ENCODE measurements at places on chromosomes 12 and 14. TPM values are rescaled to one million over a fixed set of nuclear protein-coding genes. Genes with fewer than 3 reads are reported as not detected.

DNA sequence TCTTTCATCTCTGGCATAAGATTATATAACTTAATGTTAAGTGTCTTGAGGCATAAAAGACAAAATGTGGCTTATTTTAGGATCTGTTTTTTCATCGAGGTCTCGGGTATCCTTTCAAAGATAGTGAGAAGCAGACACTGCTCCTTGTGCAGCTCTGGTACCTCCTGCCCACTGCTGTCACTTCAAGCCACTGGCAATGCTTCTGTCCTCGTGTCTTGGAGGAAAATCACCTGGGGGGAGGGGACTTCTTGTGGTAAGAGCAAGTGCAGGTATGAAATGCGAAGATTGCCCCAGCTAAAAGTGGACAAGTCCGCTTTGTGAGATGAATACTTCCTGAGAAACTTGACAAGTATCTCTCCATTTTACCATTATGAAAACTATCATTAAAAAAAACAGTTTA, 37.8 kb upstream of the DYNC1H1 start:
- H3K4me3 ChIP-seq, result no peak overlapping the region
- no peaks in the 10 kb centered on the region for H3K27me3 ChIP-seq
- H3K4me1 ChIP-seq, result no peaks in the 10 kb centered on the region

DNA sequence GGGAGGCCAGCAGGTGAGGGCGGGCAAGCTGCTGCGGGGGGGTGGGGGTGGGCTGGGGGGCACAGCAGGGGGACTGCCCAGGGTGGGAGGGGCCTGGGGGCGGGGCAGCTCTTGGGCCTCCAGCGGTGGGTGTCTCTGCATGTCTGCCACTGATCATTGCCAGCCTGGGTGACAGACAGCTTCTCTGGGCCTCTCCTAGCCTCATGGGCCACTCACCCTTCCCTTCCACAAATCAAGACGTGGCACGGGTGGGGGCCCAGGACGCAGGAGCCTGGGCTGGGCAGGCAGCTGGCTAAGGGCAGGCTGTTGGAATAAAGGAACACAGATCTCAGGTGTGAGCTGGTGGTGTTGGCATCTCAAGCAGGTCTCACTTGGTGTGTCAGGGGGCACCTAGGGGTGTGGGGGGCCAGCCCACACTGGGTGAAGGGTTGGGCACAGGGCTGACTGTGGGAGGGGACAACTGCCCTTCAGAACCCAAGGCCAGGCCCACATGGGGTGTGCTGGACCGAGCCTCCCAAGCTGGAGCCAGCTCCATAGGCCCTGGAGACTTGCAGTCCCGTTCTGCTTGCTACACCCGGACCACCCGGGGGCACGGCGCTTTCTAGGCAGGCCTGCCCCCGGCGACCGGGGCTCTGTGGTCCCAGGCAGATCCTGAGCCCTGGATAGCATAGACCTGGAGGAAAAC, 3.0 kb downstream of the TEDC1 start:
- H3K4me3 ChIP-seq, result no peak overlapping the region
- peaks cover 11% of the 10 kb centered on the region for H3K4me1 ChIP-seq
- DNase-seq, result no peak
- no peaks in the 10 kb centered on the region for H3K27me3 ChIP-seq

- no peaks in the 10 kb centered on the region for H3K27me3 ChIP-seq
- no peak for DNase-seq
- H3K4me1 ChIP-seq, result no peaks in the 10 kb centered on the region
Measured at GRCh38 chr12:113845900-113846674, 120.0 kb downstream of the RBM19 start.

- H3K4me1 ChIP-seq, result no peaks in the 10 kb centered on the region
- no peaks in the 10 kb centered on the region for H3K36me3 ChIP-seq
- H3K4me3 ChIP-seq, result no peak overlapping the region
- DNase-seq, result no peak
- peaks cover 8% of the 10 kb centered on the region for H3K27me3 ChIP-seq
Measured at GRCh38 chr12:40203060-40203430, 21.8 kb upstream of the LRRK2 start.

GRCh38 chr12:107449891-107450290, 235.7 kb upstream of the PWP1 start:
- H3K4me1 ChIP-seq, result no peaks in the 10 kb centered on the region
- no peaks in the 10 kb centered on the region for H3K27me3 ChIP-seq
- no peaks in the 10 kb centered on the region for H3K36me3 ChIP-seq
- DNase-seq, result no peak
- H3K27ac ChIP-seq, result no peak overlapping the region
- H3K4me3 ChIP-seq, result no peak overlapping the region

GRCh38 chr14:68124979-68125731, 305.6 kb downstream of the RAD51B start:
- DNase-seq, result no peak
- no peaks in the 10 kb centered on the region for H3K36me3 ChIP-seq
- H3K27ac ChIP-seq, result no peak overlapping the region

GRCh38 chr12:25694072-25694471, 141.0 kb upstream of the LMNTD1 start:
- no peaks in the 10 kb centered on the region for H3K27me3 ChIP-seq
- H3K4me3 ChIP-seq, result no peak overlapping the region
- H3K27ac ChIP-seq, result no peak overlapping the region
- DNase-seq, result no peak
- H3K36me3 ChIP-seq, result no peaks in the 10 kb centered on the region
- no peaks in the 10 kb centered on the region for H3K4me1 ChIP-seq

DNA sequence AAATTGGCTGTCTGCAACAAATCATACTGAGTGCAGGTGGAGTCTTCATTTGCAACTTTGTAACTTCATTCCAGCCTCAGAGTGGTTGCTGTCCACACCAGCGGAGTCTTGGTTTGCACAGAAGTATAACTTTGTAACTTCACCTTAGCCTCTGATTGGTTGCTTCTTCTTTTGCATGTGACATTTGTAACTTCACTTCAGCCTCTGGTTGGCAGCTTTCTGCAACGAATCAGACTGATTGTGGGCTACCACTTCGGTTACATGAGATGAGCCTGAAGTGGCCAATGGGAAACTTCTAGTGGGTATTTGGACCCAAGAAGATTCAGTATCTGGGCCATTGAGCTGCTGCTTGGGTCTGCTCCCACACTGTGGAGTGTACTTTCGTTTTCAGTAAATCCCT, 17.8 kb downstream of the RASSF8 start:
- H3K4me3 ChIP-seq, result no peak overlapping the region
- no peak for DNase-seq
- no peak overlapping the region for H3K27ac ChIP-seq
- H3K4me1 ChIP-seq, result no peaks in the 10 kb centered on the region

- H3K4me1 ChIP-seq, result peaks cover 8% of the 10 kb centered on the region
- H3K27me3 ChIP-seq, result no peaks in the 10 kb centered on the region
Measured at GRCh38 chr12:128783129-128783574, 40.6 kb downstream of the SLC15A4 start.

GRCh38 chr12:120643574-120643973, 3.1 kb downstream of the CABP1 start:
- no peaks in the 10 kb centered on the region for H3K36me3 ChIP-seq
- H3K4me1 ChIP-seq, result peaks cover 9% of the 10 kb centered on the region
- no peak overlapping the region for H3K27ac ChIP-seq
- peaks cover 66% of the 10 kb centered on the region for H3K27me3 ChIP-seq
- no peak overlapping the region for H3K4me3 ChIP-seq

DNA sequence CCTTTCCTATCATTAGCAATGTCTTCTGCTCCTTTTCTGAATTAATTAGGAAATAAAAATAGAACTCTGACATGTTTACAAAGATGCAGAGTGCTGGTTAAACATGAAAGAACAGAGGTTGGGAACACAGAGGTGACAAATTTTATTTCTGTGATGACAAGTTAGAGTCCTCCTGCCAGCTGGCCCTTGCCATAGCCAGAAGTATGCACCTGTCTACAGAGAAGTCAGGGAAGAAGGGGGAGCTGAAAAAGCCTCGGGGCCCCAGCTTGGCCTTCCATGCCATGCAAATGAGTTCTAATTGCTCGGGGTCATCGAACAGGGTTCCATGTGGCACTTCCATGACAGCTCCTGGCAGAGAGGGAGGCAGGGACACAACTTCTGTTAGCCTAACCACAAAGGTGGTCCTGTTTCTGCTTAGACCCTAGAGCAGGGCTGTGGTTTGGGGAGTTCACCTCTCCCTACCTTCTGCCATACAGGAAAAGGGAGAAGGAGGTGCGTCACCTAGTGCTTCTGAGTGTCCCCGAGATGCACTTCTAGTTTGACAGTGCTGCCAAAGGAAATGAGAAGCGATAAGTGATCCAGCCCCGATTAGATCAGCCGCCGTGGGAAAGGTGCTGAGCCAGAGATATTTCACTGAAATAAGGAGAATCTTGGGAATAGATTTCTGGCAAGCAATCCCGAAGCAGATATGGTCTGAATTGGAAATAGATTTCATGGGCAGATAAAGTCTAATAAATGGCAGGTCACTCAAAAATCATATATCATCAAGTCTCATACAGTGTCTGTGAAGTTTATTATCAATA, 155.8 kb upstream of the FOXN3 start:
- no peak for DNase-seq
- no peak overlapping the region for H3K27ac ChIP-seq
- no peak overlapping the region for H3K4me3 ChIP-seq
- H3K27me3 ChIP-seq, result no peaks in the 10 kb centered on the region

GRCh38 chr12:89153341-89153740, 199.0 kb downstream of the DUSP6 start:
- no peaks in the 10 kb centered on the region for H3K27me3 ChIP-seq
- DNase-seq, result no peak
- H3K27ac ChIP-seq, result no peak overlapping the region

- peaks cover 46% of the 10 kb centered on the region for H3K27me3 ChIP-seq
- peaks cover 6% of the 10 kb centered on the region for H3K4me1 ChIP-seq
- no peaks in the 10 kb centered on the region for H3K36me3 ChIP-seq
- H3K27ac ChIP-seq, result no peak within 1 kb of the TSS
- peak within 1 kb of the TSS; percentile 70 for H3K4me3 ChIP-seq
Measured at GRCh38 chr14:21024585-21025370, at the start of gene NDRG2. Gene NDRG2 (minus strand): TSS chr14:21025061. CDS start chr14:21023315, 1,746 bp downstream.

GRCh38 chr12:32819424-32819823, 63.7 kb upstream of the YARS2 start:
- no peaks in the 10 kb centered on the region for H3K36me3 ChIP-seq
- H3K4me3 ChIP-seq, result no peak overlapping the region
- H3K27me3 ChIP-seq, result no peaks in the 10 kb centered on the region
- no peak for DNase-seq

DNA sequence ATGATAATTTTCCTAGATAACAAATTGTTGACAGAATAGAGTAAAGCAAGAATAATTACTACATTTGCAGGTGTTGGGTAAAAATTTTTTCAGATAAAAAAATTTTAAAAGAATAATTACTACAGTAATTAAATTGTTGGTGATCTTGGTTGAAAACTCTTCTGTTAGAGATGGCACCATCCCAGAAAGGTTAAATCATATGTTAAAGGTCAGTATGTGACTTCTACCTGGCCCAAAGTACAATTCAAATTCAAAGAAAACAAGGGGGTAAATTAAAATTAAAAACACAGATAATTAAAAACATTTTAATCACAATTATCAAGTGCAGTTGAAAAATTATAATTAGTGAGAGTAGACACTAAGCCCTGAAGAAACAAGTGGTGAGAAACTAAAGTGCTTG, 18.1 kb upstream of the PIK3C2G start:
- H3K36me3 ChIP-seq, result no peaks in the 10 kb centered on the region
- no peak overlapping the region for H3K27ac ChIP-seq
- no peaks in the 10 kb centered on the region for H3K4me1 ChIP-seq
- no peak for DNase-seq

DNA sequence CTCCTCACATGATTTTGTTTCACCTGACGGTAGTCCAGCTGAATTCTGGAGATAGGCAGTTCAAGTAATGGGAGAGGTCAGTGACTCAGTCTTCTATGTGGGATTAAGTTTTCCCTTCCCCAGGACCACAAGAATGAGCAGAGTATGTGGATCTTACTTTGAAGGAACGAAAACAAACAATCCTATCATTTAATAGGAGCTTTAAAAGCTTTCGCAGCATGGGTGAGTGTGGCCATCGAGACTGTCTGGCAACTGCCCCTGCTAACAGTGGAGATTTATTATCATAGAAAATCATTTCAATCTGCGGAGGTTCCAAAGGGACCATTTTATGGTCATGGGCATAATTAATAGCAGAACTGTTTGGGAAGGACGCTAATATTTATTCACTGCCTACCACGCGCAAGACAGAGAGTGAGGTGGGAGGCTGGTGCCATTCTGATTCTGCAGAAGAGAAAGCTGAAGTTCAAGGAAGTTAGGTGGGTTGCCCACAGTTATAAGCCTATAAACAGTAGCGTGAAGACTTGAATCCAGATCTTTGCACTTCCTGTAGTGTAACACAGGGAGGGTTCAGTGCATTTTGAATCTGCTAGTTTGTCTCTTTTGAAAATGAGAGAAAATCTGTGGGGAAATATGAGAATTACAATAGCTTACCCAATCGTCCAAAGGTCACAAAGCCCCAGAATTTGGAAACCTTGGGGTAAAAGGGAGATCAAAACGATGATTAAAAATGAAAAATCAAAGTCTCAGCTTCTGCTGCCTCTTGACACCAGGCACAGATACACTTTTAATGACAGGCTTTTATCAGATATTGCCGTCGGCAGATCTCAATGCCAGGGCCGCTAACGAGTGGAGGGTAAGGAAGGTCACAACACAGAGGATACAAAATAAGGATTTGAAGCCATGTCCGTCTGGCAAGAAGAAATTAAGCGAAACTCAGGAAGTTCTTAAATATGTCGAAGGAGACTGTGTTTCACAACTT, 209.6 kb downstream of the CRADD start:
- H3K27me3 ChIP-seq, result no peaks in the 10 kb centered on the region
- no peak overlapping the region for H3K4me3 ChIP-seq
- no peaks in the 10 kb centered on the region for H3K36me3 ChIP-seq
- peaks cover 16% of the 10 kb centered on the region for H3K4me1 ChIP-seq
- H3K27ac ChIP-seq, result no peak overlapping the region

- H3K27me3 ChIP-seq, result no peaks in the 10 kb centered on the region
- DNase-seq, result no peak
- no peaks in the 10 kb centered on the region for H3K36me3 ChIP-seq
- H3K4me3 ChIP-seq, result no peak overlapping the region
Measured at GRCh38 chr12:23139026-23139425, 514.1 kb downstream of the ETNK1 start.

P2RX2 gene
- total RNA-seq, result not detected

EEA1 gene
- 30.5 TPM for total RNA-seq
